ENCODE measurements at places on chromosomes 16 and 17. TPM values are rescaled to one million over a fixed set of nuclear protein-coding genes. Genes with fewer than 3 reads are reported as not detected.
A peak's percentile ranks its signal among the peaks of the same experiment; 100 is the strongest.

Gene FOXN1
- not detected for total RNA-seq

Gene GALNS
- 6.2 TPM for total RNA-seq

Gene HYDIN
- 6.6 TPM for total RNA-seq

Gene COTL1
- total RNA-seq = 20.2 TPM

Gene ZFPM1
- total RNA-seq = 18.4 TPM

Gene TMC7
- 0.51 TPM for total RNA-seq

Gene TMIGD1
- total RNA-seq = not detected

Gene NSRP1
- 18.2 TPM for total RNA-seq

DNA sequence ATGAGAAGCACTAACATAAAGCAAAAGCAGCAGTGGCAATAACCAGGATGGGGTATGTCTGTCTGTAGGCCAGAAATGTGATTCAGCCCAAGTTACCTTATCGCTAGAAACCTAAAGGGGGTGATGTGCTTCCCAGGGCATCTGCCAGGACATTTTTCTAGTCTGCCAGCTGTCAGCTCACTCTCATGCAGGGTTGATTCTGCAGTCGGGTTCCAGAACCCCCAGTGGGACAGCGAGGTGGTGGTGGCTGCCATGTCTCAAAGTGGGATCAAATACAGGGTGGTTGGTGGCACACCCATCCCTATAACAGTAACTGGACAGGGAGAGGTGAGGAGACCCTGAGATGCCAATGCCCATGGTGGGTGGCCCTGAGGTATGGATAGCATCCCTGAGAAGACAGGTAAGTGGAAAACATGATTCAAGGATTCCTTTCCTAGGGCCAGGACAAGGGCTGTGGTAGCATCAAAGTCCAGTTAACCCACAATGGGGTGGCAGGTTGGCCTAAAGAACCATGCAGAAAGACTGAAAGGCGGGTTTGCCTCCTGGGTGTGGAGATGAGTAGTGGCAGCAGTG, 84.3 kb downstream of the TNFRSF13B start:
- DNase-seq = no peak
- no peaks in the 10 kb centered on the region for H3K4me1 ChIP-seq
- H3K27ac ChIP-seq = no peak overlapping the region
- no peak overlapping the region for H3K4me3 ChIP-seq

DNA sequence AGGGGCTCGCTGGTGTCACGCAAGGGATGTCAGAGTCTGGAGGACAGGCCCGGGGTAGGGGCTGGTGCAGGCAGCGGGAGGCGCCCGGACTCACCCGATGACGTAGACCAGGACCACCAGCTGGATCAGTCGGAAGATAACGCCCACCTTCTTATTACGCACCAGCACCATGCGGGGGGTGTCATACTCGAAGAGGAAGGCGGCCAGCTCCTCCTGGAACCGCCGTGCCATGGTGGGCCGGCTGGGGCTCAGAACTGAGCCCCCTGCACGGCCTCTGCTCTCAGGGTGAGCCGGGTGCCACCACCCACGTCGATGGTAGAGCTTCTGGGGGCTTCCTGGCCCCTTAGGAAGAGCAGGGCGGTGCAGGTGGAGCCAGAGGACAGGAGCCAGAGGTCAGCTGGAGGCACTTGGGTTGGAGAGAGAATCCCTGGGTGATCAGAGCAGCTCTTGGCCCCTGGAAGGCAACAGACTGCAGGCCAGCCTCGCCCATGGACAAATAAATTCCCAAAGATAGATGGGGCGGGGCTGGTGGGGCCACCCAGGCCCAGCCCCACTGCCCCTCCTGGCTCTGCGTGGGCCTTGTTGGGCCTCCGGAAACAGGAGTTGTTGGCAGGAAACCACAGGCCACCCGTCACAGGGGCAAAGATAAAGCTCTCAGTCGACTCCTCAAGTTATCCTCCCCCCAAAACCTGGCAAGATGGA, at the start of gene P2RX1:
Gene P2RX1 (minus strand): TSS at position 471 of the 702 bp plus-strand sequence. CDS start 240 bp downstream, at position 231.
- H3K36me3 ChIP-seq = no peaks in the 10 kb centered on the region
- H3K27ac ChIP-seq = no peak within 1 kb of the TSS
- H3K4me3 ChIP-seq = no peak within 1 kb of the TSS
- H3K4me1 ChIP-seq = no peaks in the 10 kb centered on the region
- H3K27me3 ChIP-seq = no peaks in the 10 kb centered on the region

DNA sequence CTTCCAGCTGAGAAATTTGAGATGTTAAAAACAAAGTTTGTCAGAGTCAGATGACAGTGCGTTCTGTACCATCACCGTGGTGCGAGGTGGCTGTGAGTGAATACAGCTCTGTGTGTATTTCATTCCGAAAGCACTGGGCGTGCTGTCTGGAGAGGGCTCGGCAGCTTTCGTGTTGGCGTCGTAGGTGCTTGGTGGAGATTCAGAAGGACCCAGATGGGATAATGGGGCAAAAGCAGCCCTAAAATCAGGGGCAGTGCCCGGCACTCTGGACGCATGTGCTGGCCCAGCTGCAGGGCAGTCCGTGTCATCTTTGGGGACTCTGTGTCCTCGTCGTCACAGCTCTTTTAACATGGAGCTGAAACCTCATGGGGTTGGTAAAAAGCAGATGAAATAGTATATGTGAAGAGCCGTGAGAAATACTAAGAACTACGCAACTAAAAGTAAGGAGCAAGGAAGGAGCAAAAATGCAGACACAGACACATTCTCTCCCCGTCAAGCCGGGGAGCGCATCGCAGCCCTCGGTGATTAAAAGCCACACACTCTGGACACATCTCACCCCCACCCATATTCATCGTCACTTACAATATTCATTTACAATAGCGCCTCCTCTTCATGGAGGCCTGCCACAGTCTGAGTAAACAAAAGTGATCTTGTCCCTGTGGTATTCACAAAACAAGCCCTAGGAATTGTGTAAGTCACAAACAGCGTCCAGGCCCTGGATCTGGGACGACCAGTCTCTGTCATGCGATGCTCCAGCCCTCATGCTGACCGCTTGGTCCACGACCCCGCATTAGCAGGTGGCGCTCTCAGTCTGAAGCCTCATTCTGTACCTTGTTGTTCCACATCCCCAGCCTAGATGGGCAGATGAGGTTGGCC, 206.7 kb downstream of the RPTOR start:
- no peak overlapping the region for H3K4me3 ChIP-seq
- no peaks in the 10 kb centered on the region for H3K4me1 ChIP-seq
- peaks cover 5% of the 10 kb centered on the region for H3K36me3 ChIP-seq
- H3K27me3 ChIP-seq = no peaks in the 10 kb centered on the region

DNA sequence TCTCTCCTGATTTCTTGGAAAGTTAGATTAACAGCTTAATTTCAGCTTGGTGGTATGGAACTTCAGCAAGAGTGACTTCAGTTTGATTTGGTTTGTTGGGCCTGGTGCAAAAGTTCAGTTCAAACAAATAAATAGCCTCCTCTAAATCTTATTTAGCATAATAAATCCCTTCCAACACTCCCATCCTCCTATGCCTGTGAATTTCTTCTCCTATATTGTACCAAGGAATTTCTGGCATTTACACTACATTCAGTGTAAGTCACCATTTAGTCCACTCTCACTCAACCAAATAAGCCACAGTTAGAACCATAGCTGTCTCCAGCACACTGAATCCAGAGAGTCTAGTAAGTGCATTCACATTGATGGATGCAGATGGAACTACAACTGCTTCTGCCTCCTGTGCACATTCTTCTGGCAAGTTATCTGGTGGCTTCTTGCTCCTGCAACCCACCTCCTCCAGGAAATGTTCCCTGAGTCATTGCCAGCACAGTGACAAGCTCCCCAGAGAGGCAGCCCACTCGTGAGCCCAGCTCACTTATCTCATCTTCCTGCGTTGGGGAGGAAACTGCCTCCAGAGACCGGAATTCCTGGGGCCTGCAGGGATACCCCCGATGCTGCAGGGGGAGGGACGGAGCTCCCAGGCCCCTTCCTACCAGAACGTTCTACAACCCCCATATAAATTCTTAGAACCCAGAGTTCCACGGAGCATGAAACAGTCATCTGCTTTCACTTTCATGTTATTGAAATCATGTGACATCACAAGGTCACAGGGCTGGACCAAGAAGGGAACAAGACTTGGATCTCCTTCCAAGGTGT, 318.3 kb downstream of the PHKB start:
- H3K4me3 ChIP-seq = no peak overlapping the region
- no peak overlapping the region for H3K27ac ChIP-seq
- H3K4me1 ChIP-seq = no peaks in the 10 kb centered on the region
- no peak for DNase-seq
- no peaks in the 10 kb centered on the region for H3K36me3 ChIP-seq

GRCh38 chr16:50467943-50468748, 80.0 kb upstream of the NKD1 start:
- H3K27me3 ChIP-seq = no peaks in the 10 kb centered on the region
- DNase-seq = no peak
- H3K4me1 ChIP-seq = no peaks in the 10 kb centered on the region
- H3K36me3 ChIP-seq = no peaks in the 10 kb centered on the region
- no peak overlapping the region for H3K4me3 ChIP-seq

- H3K4me3 ChIP-seq = no peak overlapping the region
- no peak overlapping the region for H3K27ac ChIP-seq
- no peaks in the 10 kb centered on the region for H3K27me3 ChIP-seq
- no peaks in the 10 kb centered on the region for H3K36me3 ChIP-seq
- no peaks in the 10 kb centered on the region for H3K4me1 ChIP-seq
These were observed 16.5 kb upstream of the ABCC1 start for GRCh38 chr16:15932939-15933338.

DNA sequence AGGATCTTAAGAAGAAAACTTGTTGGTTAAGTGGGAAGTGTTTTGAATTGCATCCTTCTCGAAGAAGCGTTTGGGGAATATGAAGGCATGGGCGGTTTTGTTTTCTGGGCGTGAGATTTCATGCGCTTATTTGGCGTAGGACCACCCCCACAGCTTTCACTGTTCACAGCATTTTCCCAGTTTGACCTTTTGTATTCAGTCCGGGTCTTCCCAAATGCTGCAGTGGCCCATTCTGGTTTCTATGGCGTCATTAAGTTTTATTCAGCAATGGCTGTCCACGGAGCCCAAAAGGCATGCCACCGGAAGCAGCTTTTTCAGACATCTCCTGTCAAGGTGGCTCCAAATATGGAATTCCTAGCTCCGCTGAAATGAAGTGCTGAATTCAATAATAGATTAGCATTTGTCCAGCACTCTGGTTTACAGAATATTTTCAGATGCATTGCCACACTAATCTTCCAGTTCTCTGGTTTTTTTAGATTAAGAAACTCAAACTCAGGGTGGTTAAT, 90.6 kb upstream of the FBXO47 start:
- H3K27ac ChIP-seq = no peak overlapping the region
- H3K36me3 ChIP-seq = no peaks in the 10 kb centered on the region
- no peaks in the 10 kb centered on the region for H3K4me1 ChIP-seq
- no peaks in the 10 kb centered on the region for H3K27me3 ChIP-seq
- H3K4me3 ChIP-seq = peak overlapping the region; percentile 57
- DNase-seq = no peak

- DNase-seq = no peak
- no peaks in the 10 kb centered on the region for H3K36me3 ChIP-seq
- H3K4me3 ChIP-seq = no peak overlapping the region
- no peaks in the 10 kb centered on the region for H3K4me1 ChIP-seq
- no peak overlapping the region for H3K27ac ChIP-seq
These were observed 100.5 kb downstream of the AIPL1 start for GRCh38 chr17:6334386-6334785.

DNA sequence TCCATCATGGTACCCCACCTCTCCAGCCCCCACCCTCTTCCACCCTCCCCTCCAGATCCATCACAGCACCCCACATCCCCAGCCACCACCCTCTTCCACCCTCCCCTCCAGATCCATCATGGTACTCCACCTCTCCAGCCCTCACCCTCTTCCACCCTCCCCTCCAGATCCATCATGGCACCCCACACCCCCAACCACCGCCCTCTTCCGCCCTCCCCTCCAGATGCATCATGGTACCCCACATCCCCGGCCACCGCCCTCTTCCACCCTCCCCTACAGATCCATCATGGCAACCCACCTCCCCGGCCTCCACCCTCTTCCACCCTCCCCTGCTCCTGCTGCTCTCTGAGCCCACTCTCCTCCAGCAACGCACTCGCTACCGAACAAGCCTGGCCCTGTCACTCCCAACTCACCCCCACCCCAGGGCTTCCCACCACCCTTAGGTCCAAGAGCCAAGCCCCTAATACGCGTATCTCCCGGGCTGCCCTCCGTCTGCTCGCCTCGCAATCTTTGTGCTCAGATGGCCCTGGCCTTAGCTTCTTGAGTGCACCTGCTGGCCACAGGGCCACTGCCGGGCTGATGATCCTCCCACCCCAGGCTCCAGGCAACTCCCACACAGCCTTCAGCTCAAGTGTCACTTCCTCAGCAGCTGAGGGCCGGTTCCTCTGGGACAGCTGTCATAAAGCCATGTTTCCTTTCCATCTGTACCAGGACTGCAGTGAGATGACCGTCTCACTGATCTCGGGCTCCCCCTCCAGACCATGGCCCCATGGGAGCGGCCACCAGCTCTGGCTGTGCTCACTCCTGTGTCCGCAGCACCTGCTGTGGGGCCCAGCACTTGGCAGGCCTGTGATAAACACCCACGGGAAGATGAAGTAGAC, 25.5 kb downstream of the KDM8 start:
- DNase-seq = peak; percentile 81
- no peaks in the 10 kb centered on the region for H3K27me3 ChIP-seq
- peaks cover 11% of the 10 kb centered on the region for H3K4me1 ChIP-seq
- no peak overlapping the region for H3K27ac ChIP-seq
- H3K36me3 ChIP-seq = peaks cover 2% of the 10 kb centered on the region

GRCh38 chr16:54484700-54485099, 198.1 kb upstream of the IRX3 start:
- DNase-seq = no peak
- no peak overlapping the region for H3K4me3 ChIP-seq
- no peaks in the 10 kb centered on the region for H3K36me3 ChIP-seq
- H3K27me3 ChIP-seq = no peaks in the 10 kb centered on the region

- no peaks in the 10 kb centered on the region for H3K4me1 ChIP-seq
- H3K27ac ChIP-seq = no peak overlapping the region
- no peaks in the 10 kb centered on the region for H3K27me3 ChIP-seq
- no peaks in the 10 kb centered on the region for H3K36me3 ChIP-seq
- H3K4me3 ChIP-seq = no peak overlapping the region
- no peak for DNase-seq
These were observed 2.1 kb downstream of the RGS9 start for GRCh38 chr17:65139101-65139764.

GRCh38 chr17:74917430-74917829, 5.6 kb downstream of the USH1G start:
- H3K36me3 ChIP-seq = no peaks in the 10 kb centered on the region
- H3K4me1 ChIP-seq = no peaks in the 10 kb centered on the region
- H3K27me3 ChIP-seq = no peaks in the 10 kb centered on the region
- DNase-seq = no peak
- no peak overlapping the region for H3K4me3 ChIP-seq

DNA sequence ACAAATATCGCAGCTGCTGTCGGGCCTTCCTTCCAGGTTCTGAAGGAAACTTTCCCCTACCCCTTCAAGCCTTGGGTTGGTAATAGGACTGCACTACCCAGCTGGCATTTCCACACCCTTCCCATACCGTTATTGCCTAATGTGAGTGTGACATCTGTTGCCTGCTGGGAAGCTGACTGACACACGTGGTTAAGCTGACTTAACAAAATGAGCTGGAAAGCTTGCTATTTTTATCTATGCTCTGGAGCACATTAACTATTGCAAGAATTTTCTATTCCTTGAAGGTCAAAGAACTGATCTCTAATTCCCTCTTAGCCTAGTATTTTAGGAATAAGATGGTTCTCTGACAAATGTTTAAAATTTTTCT, 79.5 kb downstream of the PMP22 start:
- no peak overlapping the region for H3K27ac ChIP-seq
- no peaks in the 10 kb centered on the region for H3K27me3 ChIP-seq
- peaks cover 5% of the 10 kb centered on the region for H3K4me1 ChIP-seq

GRCh38 chr16:87812200-87812656, 46.4 kb upstream of the KLHDC4 start:
- H3K4me3 ChIP-seq = no peak overlapping the region
- H3K36me3 ChIP-seq = no peaks in the 10 kb centered on the region
- no peak overlapping the region for H3K27ac ChIP-seq
- H3K27me3 ChIP-seq = no peaks in the 10 kb centered on the region

- no peaks in the 10 kb centered on the region for H3K27me3 ChIP-seq
- H3K4me3 ChIP-seq = no peak overlapping the region
- H3K4me1 ChIP-seq = no peaks in the 10 kb centered on the region
These were observed 99.2 kb upstream of the PLCG2 start for GRCh38 chr16:81679721-81680430.

Data from pancreas (tissue), 10 donors.